Left renal pelvis (tissue), 4 donors: ENCODE measurements at places on chromosomes 7 and 10.

DNA sequence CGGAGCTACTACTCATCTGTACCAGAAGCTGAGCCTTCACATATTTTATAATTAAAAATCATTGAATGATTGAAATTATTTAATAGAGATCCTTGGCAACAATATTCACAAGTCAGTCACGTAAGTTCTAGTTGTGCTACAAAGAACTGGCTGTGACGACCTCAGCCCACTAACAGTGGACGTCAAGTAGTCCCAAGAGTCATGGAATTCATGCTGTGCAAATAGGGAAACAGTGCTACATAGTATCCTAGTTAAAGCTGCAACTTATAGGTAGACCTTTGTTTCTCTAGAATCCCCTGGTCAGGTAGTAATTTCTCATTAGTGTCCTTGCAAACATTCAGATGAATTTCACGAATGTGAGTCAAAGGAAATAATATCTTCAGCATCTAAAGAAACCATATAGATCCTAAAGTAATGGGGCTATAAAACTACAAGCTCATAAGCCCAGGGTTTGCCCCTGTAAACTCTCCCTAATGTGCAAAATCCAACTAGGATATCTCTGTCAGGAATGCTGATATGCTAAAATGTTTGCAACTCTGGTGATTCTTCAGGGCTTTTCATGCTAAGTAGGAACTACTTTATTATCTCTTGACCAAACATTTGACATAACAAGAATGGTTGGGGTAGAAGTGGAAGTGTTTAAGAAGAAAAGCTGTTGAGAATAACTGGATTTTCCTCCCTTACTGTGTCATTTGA, 31.2 kb downstream of the CFAP69 start:
- no peak for DNase-seq

DNA sequence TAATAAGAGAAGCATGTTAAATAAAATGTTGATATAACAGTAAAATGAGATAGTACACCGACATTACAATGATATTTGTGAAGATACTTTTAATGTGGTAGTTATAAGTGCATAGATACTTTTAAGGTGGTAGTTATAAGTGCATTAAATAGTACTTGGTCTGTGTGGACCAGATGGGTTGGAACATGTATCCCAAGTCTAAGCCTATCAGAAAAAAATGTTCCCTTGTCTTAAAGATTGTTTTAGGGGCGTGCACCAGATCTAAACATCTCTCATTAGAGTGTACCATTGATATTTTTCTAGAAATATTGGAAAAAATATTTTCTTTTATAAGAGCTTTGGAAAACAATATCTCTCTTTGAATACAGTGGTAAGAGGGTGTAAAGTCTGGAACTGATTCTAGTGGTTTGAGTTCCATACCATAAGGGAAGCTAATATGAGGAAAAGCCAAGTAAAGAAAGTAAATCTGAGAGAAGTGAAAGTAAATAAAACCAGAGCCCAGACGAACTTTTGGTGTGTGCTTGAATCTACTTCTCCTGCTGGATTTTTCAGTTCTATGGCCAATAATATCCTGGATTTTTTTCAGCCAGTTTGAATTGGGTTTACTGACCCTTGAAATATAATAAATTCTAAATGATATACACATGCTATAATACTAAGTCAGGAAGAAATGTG, 175.3 kb downstream of the MBL2 start:
- DNase-seq = no peak

DNA sequence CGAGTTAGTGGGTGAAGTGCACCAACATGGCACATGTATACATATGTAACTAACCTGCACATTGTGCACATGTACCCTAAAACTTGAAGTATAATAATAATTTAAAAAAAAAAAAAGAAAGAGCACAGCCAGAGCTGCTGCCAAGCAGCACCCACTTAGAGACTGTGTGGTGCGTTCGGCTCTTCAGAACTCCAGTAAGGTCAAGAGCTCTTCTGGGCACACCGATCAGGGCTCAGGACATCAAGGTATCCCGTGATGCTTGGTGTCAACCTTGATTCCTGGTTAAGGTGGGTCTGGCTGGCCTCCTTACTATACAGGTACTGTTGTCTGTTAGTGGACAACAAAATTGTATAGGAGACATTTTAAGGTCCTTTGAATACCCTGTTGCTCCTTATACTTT, 385.7 kb upstream of the AKR1E2 start:
- DNase-seq = no peak

DNA sequence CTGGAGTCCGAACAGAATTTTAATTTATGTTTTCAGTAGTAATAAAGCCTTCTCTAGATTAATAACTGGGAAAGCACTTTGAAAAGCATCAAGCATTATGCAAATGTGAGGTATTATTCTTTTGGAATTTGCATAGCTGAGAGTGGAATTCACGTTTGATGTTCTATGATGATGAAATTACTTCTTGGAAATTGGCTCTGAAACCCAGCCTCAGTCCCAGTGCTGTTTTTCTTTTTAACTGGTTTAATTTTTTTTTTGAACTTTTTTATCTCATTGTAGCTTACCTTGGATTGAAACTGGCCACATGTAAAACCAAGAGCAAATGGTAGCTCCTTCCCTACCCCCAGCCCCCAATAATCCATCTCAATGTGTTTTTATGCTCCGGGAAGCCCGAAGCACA, 1.2 kb downstream of the TBXAS1 start:
- no peak for DNase-seq

- no peak for DNase-seq
These were observed 1219.8 kb downstream of the GATA3 start for GRCh38 chr10:9274206-9274755.

DNA sequence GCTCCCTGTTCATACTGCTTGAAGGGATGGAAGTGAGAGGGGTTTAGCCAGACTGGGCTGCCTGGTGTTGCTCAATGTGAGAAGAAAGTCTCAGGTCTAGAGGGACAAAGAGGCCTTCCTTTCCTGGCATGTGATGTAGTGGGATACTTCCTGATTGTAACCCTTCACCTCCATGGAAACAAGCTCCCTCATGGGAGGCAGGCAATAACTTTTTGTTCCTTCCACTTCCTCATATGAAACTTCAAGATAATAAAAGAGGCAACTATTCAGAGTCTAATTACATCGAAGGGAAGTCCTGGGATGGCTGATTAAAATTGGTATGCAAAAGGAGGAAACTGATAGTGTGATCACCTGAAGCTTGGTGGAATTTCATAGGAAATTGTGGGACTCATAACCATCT, 84.1 kb upstream of the ETV1 start:
- no peak for DNase-seq

DNA sequence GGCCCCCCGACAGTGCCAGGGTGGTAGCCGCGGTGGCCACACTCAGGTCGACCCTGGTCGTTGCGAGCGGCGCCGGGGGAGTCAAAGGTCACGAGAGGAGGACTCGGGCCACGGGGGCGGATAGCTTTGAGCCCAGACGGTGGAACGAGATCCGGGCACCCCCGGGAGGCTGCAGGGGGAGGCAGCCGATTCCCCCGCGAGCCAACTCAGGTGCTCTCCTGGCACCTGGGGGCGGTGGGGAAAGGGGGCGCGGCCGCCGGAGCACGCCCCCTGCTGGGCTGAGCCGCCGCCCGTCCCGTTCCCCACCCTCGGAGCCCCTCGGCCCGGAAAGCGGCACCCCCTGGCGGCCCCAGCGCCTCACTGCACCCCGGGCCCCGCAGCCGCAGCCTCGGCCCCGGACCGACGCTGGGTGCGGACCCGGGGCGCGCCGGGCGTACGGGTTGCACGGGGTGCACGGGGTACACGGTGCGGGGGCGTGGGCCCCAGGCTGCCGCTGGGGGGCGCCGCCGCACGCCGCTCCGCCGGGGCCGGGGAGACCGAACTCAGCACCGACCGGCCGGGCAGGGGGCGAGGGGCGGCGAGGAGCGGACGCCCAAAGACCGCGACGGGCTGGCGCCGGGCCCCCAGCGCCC, 521 bp upstream of the NYAP1 start:
- no peak for DNase-seq

- no peak for DNase-seq
These were observed 31.9 kb downstream of the PAPSS2 start for GRCh38 chr10:87691506-87692070.

DNA sequence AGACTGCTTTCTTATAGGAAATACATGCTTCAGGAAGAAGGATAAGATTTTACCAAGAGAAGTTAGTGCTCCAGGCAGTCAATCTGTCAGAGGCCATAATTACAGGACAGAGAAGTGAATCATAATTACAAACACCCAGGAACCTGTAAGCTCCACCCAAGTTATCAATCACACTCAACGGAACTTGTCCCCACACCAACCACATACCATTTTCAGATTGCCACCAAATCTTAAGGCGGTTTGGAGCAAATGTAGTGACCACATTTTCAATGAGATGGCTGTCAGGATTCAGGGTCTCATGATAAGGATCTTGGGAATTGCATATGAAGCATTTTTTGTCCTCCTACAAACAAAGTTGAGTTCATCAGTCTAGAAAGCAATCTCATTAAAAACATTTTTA, 4.8 kb downstream of the LAMB1 start:
- DNase-seq = no peak

DNA sequence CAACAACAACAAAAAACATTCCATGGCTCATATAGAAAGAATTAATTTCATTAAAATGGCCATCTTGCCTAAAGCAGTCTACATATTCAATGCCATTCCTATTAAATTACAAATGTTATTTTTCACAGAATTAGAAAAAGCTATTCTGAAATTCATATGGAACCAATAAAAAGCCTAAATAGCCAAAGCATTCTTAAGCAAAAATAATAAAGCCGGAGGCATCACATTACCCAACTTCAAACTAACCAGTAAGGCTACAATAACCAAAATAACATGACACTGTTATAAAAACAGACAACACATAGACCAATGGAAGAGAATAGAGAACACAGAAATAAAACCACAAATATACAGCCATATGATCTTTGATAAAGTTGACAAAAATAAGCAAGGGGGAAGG, 330.4 kb downstream of the KIF20B start:
- DNase-seq = no peak

DNA sequence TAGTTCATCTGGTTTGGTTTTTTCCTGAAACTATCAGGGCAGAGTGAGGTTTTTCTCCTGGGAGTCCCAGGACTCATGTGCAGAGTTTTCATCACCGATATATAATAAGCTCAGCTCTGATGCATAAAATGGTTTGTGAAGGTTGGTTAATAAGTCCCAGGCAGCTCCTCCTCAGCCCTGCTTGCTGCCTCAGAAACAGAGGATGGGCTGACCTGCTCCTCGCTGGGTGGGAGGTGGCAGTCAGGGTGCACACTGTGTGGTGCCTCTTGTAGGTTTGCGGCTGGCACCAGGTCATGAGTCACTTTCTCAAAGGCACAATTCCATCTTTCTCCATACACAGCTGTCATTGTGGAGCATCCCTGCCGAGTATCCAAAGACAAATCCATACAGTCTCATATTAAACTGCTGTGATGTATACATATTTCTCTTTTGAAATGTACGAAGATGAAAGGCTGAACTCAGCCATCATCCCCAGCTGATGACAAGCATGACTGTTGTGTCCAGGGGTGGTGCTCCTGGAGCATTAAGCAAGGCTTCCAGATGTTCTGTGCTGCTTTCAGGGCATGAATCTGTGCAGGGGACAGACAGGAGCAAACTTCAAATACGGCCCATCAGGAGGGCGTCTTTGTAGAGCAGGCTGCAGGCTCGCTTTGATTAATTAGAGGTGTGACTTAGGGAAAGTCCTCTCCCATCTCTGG, 125.7 kb upstream of the NPS start:
- no peak for DNase-seq

DNA sequence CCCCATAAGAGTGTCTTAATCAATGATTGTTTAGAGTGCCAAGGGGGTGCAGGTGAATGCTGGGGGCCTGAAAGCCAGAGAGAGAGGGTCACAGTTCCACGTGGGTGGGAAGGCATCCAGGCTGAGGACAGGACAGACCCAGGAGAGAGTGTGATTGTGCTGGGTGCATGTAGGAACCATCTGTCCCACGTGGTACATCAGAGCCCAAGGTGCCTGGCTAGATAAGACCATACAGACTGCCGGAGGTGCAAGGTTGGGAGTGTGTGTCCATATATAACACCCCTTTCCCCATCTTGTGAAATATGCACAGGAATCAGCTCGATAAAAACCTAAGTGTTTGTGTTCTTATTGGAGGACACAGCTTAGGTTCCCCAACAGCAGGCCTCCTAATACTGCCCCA, 85.5 kb downstream of the WIPF3 start:
- DNase-seq = no peak

- no peak for DNase-seq
These were observed 145.7 kb downstream of the C10orf105 start for GRCh38 chr10:71573562-71574518.

DNA sequence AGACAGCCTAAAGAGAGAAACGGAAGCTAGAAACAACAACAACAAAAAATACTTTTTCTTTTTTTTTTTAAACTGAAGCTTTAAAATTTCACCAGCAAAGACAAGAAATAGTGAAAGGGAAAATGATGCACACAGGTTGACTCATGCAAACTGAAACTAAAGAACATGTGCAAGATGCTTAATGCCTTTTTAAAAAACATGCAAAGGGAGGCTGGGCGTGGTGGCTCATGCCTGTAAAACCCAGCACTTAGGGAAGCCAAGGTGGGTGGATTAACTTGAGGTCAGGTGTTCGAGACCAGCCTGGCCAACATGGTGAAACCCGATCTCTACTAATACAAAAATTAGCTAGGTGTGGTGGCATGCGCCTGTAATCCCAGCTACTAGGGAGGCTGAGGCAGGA, 15.1 kb upstream of the CUBN start:
- DNase-seq = no peak

DNA sequence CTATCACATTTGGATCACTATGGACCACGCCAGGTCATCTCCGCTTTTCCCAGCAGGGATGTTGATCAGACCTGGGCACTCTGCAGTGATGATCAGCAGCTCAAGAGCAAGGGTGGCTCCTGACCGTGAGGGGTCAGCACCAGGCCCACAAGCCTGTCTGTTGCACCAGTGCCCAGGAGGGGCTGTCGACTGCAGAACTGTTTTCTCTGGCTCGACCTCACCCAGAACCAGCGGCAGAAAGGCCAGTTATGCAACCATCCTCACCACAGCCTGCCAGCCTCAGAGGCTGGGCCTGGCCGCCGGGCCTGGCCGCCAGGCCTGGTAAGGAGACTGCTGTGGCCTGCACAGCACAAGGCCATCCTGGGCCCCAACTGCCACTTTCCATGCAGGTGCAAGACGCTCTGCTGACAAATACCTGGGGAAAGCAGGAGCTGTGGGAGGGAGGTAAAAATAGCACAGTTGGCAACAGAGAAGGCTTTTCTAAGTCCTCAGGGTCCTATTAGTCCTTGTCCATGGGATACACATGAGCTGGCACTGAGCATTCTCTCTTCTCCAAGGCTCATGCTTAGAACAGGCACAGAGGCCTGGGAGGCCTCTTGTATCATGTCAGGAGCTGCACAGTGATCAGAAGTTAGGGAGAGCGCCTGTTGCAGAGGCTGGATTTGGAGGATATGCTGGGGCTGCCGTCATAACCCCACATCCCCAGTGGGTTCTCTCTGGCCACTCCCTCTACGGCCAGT, 17.5 kb downstream of the KCNMA1 start:
- no peak for DNase-seq

- no peak for DNase-seq
These were observed 125.3 kb downstream of the INSYN2A start for GRCh38 chr10:127071126-127071525.

GRCh38 chr10:57053530-57053929, 692.5 kb upstream of the ZWINT start:
- DNase-seq = no peak

- no peak for DNase-seq
These were observed 4.1 kb upstream of the SYPL1 start for GRCh38 chr7:106116161-106116704.
